ENCODE measurements at places on chromosomes 4 and X. TPM values are rescaled to one million over a fixed set of nuclear protein-coding genes. Genes with fewer than 3 reads are reported as not detected.

DNA sequence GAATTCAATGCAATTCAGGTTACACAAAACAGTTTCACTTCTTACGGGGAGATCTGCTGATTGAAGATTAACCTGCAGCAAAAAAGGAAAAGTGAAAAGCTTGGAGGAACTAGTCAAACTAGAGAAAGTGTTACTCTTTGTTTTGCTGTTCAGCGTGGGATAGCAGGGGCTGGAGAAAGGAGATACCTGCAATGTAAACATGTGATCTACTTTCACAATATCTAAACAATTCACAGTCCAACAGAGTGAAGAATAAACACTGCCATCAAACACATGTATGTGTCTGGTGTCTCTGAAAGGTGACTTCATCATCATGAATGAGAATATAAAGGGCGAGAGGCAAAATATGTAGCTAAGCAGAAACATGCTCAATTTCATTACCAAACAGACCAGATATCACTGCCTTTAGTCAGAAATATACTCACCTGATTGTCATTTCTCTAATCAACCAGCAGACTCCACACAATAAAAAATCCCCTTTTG, 26.4 kb downstream of the NIPAL1 start:
- no peak overlapping the region for H3K27ac ChIP-seq
- no peak for DNase-seq
- no peaks in the 10 kb centered on the region for H3K36me3 ChIP-seq
- H3K27me3 ChIP-seq: no peaks in the 10 kb centered on the region

MAGEB1 gene
- not detected for total RNA-seq

DNA sequence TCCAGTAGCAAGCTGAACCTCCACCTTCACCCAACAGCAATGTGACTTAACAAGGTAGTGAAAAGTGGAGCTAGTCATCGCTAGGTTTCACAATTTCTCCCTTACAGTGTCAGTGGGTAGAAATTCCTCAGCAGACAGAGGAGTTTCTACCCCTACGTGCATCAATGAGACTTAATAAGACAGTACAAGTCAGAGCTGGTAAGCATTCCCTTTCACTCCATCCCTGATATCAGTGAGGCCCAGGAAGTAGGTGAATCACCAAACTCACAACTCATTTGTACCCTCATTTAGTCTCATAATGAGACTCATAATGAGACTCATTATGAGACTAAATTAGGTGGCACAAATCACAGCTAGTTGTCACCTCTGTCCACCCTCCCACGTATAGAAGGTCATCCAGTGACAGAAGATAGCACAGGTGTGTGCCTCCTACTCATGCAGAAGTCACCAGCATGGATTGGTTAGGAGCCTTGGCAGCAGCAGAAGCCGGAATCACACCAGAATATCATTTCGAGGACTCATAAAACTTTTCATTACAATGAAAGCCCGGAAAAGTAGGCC, 50.8 kb upstream of the NUDT10 start:
- DNase-seq: no peak
- H3K4me3 ChIP-seq: no peak overlapping the region
- H3K36me3 ChIP-seq: no peaks in the 10 kb centered on the region

DNA sequence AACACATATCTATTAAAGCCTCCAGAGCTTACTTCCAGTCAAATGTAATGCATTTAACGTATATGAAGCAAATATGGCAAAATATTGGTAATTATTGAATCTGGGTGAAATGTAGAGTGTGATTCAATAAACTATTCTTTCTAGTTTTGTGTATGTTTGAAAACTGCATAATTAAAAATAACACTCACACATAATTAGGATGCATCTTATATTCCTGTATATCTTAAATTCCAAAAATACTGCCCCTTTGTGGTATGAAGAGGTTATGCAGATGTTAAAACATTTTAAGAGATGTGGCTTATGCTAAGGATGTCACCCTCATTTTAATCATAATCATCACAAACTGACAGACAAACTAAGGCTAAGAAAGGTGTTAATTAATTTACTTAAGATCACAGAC, 182.9 kb downstream of the COX18 start:
- no peaks in the 10 kb centered on the region for H3K27me3 ChIP-seq
- no peak overlapping the region for H3K4me3 ChIP-seq
- no peak overlapping the region for H3K27ac ChIP-seq
- no peaks in the 10 kb centered on the region for H3K4me1 ChIP-seq
